Smooth muscle cell of the brain vasculature (primary cell): ENCODE measurements at places on chromosomes 13 and 19.

DNA sequence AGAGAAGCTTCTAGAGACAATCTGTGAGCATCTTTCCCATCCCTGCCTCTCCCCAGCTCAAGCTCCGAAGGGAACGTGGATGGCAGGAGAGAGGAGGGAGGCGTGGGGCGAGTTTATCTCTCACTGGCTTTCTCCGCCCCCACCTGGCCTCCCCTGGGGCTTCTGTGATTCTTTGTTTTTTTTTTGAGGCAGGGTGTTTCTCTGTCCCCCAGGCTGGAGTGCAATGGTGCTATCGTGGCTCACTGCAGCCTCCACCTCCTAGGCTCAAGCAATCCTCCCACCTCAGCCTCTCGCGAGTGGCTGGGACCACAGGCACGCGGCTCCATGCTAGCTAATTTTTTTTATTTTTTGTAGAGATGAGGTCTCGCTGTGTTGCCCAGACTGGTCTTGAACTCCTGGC, 23.0 kb downstream of the EFNA2 start:
- no peak for DNase-seq

- DNase-seq, result no peak
Observed at GRCh38 chr13:36717966-36718545, 44.2 kb downstream of the SERTM1 start.

- no peak for DNase-seq
Observed at GRCh38 chr19:30516531-30516930, 144.3 kb downstream of the ZNF536 start.

GRCh38 chr19:23460656-23461055, 65.4 kb upstream of the ZNF91 start:
- DNase-seq, result no peak

DNA sequence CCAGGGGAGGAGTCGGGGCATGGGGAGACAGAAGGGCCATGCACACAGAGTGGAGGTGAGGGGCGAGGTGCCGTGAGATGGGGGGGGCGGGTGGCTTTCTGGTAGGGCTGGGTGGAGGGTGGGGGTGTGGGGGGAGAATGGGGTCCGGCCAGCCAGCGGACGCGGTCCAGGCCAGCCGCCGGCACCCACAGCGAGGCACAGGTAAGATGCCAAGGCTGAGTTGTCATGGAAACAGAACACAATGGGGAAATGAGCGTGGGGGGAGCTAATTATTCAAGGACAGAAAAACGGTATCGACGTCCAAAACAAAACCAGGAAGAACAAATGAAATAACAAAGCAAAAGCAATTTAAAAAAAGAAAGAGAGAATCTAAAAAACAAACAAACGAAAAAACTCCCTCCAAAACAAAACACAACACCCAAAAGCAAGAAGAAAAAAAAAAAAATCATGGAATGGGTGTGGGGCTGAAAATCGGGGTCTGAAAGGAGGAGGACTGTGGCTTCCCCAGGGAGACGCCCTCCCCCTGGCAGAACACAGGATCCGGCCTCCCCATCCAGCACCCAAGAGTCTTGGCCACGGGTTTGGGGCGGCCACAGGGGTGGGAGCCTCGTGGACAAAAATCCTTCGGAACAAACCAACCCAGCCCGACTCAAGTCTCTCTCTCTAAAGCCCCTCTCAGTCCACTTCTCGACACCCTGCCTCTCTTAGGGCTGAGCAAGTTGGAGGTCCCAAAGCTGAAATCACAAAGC, 92.5 kb downstream of the PTPRS start:
- DNase-seq, result no peak

DNA sequence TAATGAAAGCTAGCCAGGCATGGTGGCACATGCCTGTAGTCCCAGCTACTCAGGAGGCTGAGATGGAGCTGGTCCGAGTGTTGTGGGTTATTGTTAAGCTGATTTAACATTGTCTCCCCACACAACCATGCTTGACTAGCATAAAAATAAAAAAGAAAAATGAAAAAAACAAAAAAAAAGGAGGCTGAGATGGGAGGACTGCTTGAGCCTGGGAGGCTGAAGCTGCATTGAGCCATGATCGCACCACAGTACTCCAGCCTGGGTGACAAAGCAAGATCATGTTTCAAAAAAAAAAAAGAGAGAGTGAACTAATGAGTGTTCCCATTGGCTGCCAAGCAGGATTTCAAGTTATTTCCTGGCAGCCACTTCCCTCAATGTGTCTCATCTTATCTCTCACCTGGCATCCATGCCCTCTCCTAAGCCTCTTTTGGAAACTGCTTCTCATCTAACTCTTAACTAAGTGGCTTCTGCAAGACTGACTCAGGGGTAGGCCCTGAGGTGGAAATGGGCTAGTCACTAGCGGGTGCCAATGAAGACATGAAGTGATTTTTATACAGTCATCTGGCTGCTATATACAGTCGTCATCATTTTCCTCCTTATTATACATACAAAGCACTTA, 4.9 kb downstream of the THAP8 start:
- no peak for DNase-seq

- DNase-seq, result no peak
Observed at GRCh38 chr19:48137411-48137810, 26.8 kb upstream of the PLA2G4C start.

- no peak for DNase-seq
Observed at GRCh38 chr19:38221421-38221820, 2.6 kb downstream of the DPF1 start.

DNA sequence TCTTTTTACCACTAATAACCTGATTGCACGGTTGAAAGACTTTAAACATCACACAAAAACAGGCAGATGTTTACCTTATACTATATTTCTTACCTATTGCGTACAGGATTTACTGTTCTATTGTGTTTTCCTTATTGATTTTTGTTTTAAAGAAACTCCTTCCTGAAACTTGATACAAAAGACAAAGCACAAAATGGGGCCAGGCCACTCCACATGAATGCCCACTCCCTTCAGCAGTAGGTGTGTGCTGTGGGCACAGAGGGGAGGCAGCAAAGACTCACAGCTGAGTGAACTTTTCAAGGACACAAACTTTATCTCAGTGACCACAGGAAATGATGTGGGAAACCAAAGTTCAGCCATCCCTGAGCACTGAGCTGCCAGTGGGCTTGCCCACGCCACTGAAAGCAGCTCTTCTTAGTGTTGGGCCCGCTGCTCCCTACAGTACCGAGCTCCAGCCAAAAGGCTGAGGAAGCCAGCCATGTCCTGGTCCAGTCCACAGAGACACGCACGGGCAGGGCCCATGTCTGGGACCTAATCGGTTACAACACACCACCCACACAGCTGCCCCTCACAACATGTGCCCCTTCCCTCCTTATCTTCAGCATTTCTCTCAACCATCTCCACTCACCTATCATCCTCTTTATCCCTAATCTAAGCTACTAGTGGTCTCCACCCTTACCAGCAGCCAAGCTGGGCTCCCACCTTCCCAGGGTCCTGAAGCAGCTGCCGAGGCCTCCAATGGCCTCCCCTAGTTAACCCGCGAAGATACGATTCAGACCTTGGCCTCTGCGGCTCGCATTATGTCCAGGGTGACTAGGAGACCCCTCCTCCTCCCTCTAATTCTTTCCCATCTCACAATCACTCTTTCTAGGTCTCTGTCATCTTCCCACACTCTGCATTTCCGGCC, 39.5 kb downstream of the ATP7B start:
- DNase-seq, result no peak

GRCh38 chr13:110268061-110268460, 38.9 kb downstream of the COL4A1 start:
- DNase-seq, result no peak

GRCh38 chr13:60583911-60584753, 187.1 kb downstream of the TDRD3 start:
- peak; percentile 24 for DNase-seq

- no peak for DNase-seq
Observed at GRCh38 chr13:108033800-108034707, 181.3 kb downstream of the LIG4 start.

DNA sequence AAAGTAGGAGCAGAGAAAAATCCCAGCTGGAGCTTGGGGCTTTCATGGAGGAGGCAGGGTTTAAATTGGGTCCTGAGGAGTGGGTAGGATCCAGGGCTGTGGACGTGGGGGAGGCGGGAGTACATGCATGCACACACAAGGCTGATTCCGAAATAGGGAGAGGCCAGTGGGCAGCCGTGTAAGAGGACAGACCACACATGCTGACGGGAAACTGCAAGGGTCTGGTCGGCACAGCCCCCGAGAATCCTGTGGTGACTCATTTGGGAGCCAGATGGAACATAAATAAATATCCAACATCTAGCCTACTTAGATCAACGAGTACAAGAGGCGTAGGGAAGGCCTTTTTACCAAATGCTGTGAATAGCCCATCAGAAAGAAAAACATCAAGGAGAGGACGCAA, 216.3 kb upstream of the ZNF507 start:
- no peak for DNase-seq

GRCh38 chr13:66113882-66114526, 1116.1 kb downstream of the PCDH9 start:
- DNase-seq, result no peak

DNA sequence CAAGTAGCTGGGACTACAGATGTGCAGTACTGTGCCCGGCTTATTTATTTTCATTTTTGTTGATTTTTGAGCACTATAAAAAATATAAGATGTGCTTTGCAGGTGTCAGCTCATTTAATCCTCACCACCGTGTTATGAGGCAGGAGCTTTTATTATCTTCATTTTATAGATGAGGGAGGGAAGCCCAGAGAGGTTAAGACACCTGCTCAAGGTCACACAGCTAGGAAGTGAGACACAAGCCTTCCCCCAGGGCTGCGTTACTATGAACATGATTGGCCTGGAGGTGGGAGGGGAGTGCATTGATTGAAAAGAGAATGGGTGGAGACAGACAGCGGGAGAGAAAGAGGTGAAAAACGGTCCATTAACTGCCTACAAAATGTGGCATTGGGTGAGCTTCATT, 7.2 kb downstream of the ANKRD24 start:
- no peak for DNase-seq

DNA sequence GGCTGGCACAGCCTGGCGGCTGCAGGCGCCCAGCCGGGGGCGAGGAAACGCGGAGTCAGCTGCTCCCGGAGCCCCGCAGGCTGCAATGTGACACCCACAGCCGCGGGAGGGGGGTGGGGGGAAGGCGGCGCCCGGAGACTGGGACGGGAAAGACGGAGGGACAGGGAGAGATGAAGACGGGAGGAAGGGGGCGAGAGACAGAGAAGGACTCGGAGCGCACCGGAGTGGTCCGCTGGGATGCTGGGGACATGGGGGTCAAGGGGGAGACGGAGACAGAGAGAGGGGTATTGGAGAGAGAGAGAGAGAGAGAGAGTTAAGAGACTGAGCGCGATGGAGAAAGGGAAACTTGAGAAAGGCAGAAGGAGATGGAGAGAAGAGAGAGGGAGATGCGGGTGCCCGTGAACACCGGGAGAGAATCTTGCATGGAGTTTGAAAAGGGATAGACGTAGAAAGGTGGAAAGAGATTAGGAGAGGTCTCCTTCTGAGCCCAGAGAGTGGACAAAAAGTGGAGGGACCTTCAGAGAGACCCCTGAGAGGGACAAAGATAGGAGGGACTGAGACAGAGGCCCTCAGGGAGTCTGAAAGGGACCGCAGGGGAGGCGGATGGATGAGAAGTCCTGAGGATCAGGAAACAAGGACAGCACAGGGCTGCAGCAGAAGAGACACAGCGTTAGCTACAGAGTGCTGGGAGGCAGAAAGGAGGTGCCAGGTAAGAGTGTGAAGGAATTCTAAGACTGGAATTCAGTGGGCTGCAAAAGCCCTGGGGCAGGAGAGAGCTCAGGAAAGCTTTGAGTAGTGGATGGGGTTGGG, 1.0 kb downstream of the SCN1B start:
- no peak for DNase-seq

DNA sequence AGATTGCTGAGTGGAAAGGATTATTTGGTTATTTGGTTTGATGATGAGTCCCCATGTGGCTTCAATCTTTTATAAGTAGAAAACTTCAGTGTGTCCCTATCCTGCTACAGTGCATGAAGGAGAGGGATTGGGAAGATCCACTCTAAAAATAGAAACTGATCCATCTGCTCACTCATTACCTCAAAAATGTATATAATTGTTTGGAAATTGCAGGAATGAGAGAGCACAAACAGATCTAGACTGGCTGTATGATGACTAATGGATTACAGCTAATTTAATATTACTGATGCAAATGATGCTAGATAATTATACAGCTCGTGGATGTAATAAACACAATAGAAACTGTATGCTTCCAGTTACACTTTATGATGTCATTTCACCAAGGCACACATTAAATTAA, 625.3 kb upstream of the PRR20A start:
- no peak for DNase-seq

GRCh38 chr13:80454245-80454644, 113.3 kb upstream of the SPRY2 start:
- no peak for DNase-seq

GRCh38 chr13:25249001-25249543, 38.2 kb downstream of the MTMR6 start:
- DNase-seq, result no peak
